Prostate gland (tissue), 2 donors: ENCODE measurements at places on chromosomes 6 and 20. TPM values are rescaled to one million over a fixed set of nuclear protein-coding genes. Genes with fewer than 3 reads are reported as not detected.

DNA sequence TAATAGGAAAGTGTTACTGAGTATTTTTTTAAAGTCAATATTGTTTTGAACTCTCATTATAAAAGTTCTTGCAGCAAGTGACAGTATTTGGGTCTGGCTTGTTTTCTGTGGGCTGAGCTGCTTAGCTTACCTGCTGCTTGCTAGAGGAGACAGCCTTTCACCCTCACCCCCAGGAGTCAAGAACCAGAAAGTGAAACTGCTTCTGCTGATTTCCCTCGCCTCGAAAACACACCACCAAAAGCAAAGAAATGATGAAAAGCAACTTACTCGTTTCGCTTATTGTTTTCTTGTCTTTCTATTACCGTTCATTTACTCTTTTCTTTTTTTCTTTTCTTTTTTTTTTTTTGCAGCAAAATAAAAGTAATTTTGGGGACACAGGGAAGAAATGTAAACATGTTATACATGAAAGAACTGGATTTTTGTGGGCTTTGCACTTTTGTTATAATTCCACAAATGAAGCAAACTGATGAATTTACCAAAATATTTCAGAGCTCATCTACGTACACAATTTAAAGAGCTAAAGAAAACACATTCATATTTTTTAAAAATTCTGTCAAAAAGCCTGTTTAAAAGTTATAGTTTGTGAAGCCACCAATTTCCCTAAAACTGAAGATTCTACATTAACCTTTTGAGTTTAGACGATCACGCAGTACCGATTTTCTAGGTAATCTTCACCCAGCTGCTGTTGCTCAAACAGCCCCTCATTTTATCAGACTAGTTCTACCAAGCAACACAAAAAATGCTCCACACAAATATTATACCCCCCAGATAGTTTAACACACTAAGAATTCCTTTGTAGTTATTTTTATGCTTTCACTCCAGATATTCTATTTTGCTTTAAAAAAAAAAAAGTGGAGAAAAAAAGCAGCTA, 1.7 kb downstream of the SCML4 start:
- DNase-seq = no peak

- DNase-seq = no peak
Observed at GRCh38 chr6:117078624-117079023, 186.7 kb upstream of the VGLL2 start.

EMILIN3 gene
- 8.4 TPM for total RNA-seq

MCHR2 gene
- not detected for total RNA-seq

CSTF1 gene
- total RNA-seq = 40.2 TPM

GRCh38 chr6:40535819-40536380, 51.3 kb downstream of the LRFN2 start:
- DNase-seq = no peak

- DNase-seq = no peak
Observed at GRCh38 chr6:137666202-137666774, 172.1 kb upstream of the OLIG3 start.

- DNase-seq = no peak
Observed at GRCh38 chr6:82442061-82442719, 78.6 kb downstream of the TPBG start.

DNA sequence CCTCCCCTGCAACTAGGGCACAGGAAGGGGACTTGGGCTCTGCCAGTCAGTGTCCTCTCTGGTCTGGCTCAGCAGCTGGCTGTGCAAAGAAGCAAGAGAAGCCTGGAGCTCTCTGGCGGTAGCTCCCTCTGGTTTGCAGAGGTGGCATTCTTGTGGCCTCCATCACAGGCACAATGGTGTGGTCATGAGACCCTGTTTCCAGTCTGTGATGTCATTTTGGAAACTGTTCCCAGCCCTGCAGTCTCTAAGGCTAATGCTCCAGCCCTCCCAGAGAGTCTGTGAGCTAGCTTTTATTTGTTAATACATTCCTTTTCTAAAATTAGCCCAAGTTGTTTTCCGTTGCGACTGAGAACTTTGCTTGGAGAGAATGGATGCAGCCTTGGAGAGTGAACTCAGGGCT, 69.5 kb upstream of the FOXQ1 start:
- no peak for DNase-seq

- DNase-seq = no peak
Observed at GRCh38 chr6:159220093-159220492, 50.9 kb downstream of the FNDC1 start.

DNA sequence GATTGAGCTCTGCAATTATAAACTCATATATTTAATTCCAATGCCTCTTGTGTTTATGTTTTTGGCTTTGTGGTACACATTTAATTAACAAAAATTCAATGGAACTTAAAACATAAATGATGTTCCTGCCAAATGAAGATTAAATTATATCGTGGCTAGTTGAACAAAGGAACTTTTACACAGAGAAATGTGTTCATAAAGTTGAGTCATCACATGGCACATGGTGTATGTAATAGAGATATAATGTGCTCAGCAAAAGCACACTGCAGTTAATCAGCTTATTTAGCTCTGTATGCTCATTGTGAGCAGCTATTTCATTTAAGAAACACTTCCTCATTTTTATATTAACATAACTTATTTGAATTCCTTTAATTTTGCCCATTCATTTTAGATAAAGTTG, 1295.6 kb upstream of the CITED2 start:
- no peak for DNase-seq

DNA sequence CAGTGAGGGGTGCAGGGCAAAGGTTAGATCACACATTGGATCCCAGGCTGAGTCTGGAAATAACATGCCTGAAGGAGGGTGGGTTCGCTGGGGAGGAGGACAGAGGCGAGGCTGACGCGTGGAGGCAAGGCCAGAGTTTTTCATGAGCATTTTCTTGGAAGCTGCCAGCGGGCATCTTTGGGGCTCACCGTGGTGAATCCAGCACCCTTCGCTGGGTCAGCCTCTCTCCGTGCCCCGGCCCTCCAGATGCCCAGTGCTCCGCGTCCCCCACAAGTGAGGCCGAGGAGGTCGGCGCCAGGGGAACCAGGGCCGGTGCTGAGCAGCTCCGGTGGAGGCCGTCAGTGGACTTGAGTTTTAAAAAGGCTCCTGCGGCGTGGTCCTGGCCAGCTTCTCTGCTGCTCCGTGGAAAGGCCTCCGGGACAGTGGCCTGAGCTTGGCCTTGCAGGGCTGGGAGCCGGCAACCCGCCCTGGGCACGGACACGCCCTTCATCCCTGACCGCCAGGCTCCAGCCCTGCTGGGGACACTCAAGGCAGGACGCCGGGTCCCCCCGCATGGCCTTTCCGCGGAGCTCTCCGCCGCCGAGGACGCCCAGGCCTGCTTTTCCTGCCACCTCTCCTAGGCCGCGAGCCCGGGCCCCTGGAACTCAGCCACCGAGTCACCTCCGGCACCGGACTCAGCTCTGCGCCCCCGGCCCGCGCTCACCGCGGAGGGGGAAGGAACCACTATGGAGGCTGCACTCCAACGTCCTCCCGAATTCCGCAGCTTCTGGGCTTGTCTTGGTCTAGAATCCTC, 114.3 kb downstream of the THBS2 start:
- no peak for DNase-seq

- no peak for DNase-seq
Observed at GRCh38 chr20:46021361-46022359, 7.4 kb upstream of the SLC12A5 start.
